ENCODE measurements at places on chromosomes 1 and 21.

- no peak for DNase-seq
Measured at GRCh38 chr1:183272390-183272848, 86.4 kb downstream of the LAMC2 start.

DNA sequence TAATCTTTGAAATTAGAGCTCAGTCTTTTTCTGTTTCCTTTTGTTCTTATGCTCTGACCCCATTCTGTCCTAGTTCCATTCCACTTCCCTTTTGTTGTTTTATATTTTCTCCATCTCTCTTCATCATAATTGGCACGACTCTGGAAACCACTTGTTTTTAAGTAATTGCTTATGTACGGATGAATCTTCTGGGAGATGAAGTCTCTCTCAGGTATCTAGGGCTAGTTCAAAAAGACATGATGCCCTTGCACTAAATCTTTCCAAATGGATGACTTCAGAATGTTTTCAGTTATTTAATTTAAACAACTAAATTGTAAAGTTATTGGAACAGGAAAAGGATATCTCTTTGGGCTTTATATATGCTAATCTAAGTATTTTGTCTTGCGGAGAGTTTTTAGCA is at the start of gene OR6F1:
Gene OR6F1 (minus strand): TSS at position 101 of the 400 bp plus-strand sequence. CDS start 3,891 bp downstream, outside the sequence.
- DNase-seq: no peak

- DNase-seq: no peak
Measured at GRCh38 chr1:116873680-116874271, 35.9 kb upstream of the PTGFRN start.

DNA sequence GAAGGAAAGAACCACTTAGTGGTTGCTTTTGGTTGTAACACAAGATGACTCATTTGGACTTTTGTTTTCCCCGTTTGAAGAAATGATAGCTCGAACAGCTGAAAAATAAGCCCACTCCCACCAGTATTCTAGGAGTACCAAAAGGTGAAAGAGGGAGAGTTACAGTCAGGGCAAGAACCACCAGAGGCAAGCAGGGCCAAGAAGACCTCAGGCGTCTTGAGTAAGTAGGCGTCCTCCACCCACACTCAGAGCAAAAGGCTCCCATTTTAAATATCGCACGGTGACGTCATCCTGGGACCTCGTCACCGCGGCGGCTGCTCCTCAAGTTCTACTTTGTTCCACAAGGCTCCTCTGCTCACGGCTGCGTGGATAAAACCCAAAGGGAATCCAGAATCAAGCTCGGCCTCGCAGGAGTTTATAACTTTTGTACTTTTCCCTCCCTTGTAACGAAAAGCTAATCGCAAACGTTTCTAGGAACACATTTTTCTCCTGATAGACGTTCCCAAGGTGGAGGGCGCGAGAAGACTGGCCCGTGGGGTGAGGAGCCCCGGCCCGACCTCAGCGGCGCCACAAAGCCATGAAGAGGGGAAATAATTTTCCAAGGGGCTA is 1.2 kb downstream of the BTG3 start:
- DNase-seq: peak; percentile 91

DNA sequence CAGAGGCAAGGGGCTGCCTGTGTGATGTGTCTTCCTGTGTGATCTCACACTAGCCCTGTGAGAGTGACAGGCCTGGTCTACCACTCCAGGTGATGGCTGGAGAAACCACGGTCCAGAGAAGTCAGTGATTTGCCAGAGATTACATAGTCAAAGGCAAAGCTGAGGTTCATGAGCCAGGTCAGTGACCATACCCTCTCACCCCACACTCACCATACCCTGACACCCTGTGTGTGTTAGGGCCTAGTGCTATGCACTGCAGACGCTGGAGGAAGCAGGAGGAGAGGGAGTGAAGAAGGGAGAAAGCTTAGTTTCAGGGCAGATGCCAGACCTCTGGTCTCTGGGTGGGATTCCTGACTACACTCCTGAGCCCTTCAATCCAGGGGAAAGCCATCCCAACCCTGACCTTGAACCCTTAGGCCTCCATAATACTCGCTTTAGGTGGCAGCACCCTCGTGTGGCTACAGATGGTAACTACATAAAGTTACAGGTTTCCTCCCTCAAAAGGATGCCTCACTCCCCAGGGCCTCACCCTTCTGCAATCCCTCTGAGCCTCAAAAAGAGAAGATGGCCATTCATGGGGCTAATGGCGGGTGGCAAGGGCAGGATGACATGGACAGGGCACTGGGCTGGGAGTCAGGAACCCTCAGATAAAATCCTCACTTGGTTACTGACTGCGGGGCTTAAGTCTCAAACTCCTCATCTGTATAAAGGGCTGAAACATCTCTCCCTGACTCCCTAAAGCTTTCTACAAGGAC is 20.8 kb upstream of the SDC3 start:
- DNase-seq: no peak

GRCh38 chr1:219812491-219813203 is 115.7 kb downstream of the SLC30A10 start:
- no peak for DNase-seq

DNA sequence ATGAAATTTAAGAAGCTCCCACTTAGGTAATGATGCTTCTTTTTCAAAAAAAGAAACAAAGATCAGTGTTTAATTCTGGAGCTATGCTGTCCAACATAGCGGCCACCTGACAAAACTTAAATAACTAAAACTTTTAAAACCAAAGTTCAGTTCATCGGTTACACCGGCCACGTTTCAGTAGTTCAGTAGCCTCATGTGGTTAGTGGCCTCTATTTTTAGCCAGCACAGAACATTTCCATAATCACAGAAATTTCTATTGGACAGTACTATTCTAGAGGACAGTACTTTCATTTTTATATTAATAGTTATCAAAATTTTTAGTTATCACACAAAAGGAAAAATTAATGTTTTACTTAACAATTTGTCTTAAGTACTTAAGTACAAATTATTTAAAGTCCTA is 141.0 kb downstream of the USP25 start:
- no peak for DNase-seq

GRCh38 chr21:34754690-34755647 is 86.2 kb downstream of the CLIC6 start:
- DNase-seq: peak; percentile 6

- no peak for DNase-seq
Measured at GRCh38 chr1:22591576-22591975, 28.3 kb downstream of the EPHA8 start.

DNA sequence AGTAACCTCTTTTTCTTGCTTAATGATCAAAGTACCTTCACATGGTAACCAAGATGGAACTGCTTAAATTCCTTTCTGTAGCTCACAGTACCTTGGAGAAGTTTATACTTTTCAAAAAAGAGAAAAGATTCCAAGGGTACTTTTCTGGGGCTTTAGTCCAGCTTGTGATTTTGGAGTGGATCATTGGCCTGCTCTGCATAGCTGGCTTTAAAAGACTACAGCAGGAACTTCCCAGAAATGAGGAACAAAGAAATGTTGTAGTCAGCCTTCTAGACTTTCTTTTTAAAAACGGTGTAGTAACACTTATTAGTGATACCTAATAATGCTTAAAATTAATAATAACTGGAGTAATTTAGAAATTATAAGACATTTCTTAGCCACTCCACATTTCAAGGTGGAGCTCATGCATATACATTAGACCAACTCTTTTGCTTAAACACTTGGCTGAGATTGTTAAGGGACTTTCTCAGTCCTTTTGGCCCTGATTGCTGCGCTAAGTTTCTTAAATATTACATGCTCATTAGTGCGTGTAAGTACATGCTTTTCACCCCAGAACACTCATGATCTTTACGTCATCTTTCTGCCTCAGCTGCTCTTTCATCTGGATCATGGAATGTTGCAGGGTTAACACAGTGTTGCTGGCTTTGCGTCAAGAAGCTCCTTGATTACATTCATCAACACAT is 57.3 kb downstream of the SDCCAG8 start:
- DNase-seq: no peak

DNA sequence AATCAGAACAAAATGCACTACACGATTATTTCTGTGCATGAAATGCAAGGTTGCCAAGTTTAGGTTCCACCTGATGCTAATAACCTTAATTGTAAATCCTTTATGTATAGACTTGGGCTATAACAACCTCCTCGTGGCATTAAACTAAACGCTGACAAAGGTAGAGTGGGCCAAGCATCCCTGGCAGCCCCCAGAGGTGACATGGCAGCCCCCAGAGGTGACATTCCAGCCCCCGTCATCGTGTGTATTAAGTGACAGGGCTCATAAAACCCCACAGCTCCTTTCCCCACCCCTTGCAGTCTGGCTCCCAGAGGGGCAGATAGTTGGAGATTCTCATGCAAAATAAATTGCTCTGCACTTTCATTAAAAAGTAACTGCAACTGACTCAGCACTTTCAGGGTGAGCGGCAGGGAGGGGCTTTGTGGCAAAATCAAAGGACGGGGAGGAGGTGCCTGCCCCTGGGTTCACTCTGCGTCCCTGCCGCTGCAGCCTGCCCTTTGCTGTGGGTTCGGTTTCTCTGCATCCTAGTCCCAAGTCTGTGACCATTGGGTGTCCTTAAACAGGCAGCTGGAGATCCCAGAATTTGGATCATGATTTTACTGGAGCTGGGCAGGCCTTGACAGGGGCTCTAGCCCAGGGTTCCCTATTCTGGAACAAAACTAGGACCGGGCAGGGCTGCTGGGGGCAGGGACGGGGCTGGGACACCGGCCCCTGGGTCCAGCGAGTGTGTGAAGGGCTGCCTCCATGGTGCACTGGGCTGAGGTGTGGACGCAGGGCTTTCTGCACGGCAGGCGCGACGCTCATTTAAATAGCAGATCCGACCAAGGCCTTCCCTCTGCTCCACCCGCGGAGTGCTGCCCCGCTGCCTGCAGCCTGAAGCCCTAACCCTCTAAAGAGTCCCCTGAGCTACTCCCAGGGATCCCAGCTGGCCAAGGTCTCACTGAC is 234.9 kb upstream of the VAMP3 start:
- no peak for DNase-seq

GRCh38 chr1:221724931-221725605 is 16.8 kb downstream of the DUSP10 start:
- no peak for DNase-seq

DNA sequence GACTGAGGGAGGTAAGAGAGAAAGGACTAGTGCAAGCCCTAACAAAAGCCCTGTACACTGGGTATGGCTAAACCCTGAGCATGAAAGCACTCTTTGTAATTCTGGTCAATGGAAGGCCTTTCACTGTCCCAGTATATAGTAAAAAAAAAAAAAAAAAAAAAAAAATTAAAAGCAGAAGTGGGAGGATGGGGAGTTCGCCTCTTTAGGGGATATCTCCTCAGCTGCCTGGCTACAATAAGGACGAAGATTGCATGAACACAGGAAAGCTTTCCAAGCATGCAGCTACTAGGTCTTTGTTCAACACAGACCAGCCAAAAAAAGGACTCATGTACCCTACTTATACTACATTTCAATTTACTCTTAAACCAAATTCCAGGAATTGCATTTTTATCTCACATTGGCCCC is 59.1 kb downstream of the EIF4G3 start:
- DNase-seq: no peak

GRCh38 chr1:85579622-85580021 is 939 bp upstream of the CCN1 start:
- peak; percentile 90 for DNase-seq

DNA sequence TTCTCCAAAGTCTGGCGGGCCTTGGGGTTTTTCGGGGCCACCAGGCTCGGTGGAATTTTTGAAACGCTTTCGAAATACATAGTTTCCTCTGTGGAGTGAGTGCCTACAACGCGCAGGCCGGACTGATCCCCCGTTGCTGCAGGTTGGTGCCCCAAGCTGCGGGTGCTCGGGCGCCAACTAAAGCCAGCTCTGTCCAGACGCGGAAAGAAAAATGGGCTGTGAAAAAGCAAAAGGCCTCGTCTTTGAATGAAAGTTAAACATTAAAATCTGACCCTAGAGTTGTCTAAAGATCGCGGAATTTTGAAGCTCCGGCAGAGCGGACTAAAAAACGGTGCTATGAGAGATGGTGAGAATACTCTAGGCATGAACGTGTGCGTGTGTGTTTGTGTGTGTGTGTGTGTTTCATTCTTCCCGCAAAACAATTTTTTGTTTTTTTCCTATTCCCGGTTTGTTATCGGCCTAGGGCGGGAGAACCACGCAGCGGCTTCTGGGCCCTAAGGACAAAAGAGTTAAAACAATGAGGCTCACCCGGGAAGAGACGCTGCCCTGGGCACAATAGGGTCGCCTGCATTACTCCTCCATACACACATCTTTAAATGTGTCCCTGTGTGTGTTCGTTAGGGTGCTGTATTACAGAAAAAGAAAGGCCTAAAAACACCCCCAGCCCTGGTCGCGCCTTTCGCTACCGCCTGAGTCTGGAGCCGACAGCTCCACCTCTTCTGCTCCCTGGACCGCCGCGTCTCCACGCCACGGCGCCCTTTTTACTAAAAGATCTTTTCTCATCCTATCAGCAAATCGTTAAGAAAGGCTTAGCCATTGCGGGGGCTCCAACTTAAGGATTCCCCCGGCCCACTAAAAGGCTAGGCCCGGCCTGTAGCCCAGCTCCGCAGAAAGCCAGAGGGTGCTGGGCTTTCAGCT is 3.2 kb downstream of the TBX15 start:
- no peak for DNase-seq

DNA sequence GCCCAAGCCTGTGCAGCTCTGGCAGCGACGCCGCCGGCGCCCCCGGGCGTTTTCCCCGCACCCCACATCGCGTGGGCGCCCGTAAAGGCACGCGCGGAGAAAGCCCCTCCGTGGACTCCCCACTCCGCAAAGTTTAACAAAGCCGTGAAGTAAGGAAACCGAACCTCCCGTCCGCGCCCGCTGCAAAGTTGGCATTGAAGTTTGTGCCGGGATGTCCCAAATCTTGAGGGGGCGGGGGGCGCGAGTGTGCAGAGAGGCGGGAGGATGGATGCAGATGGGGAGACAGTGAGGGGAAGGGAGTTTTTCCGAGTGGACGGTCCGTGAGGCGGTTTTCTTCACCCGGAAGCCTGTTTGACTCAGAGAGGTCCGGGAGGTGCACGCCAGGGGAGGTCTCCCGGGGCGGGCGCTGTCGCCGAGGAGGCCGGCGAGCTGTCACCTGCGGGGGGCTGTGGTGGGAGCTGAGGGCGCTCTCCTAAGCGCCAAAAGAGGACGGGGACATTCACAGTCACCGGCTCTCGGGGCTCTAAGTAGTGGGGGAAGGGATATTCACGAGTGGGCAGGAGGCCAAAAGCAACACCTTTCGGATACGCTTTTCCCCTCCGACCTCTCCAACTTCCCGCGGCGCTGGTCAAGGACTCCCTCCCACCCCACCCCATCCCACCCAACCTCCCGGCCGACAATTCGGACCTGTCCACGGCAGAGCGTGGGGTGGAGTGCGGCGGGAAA is 1.3 kb downstream of the WLS start:
- peak; percentile 26 for DNase-seq

GRCh38 chr1:226558036-226558650 is 9.6 kb downstream of the STUM start:
- DNase-seq: no peak

All from lower leg skin (tissue), 4 donors.